Activated CD8-positive, alpha-beta memory T cell treated with anti-CD3 and anti-CD28 coated beads for 1 hour (primary cell): ENCODE measurements at places on chromosomes 1 and 21.

GRCh38 chr1:175894581-175894980, 151.2 kb upstream of the TNR start:
- no peak for DNase-seq

DNA sequence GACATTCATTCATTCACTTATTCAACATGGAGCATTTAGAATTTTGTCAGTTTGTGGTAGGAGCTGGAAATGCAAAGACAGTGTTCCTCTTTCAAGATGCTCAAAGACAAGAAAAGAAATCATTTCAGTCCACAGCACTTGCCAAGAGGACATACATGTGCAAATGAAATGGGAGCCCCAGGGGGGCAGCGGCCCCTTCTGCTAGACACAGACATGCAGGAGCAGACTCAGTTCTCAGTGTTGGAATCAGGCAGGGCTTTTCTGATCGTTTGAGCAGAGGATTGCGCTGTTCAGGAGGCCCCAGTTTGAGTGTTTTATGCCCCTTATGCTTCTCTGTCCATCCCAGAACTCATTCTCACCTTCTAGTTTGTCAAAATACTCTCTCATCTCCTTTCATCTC, 35.6 kb upstream of the VASH2 start:
- DNase-seq, result no peak

DNA sequence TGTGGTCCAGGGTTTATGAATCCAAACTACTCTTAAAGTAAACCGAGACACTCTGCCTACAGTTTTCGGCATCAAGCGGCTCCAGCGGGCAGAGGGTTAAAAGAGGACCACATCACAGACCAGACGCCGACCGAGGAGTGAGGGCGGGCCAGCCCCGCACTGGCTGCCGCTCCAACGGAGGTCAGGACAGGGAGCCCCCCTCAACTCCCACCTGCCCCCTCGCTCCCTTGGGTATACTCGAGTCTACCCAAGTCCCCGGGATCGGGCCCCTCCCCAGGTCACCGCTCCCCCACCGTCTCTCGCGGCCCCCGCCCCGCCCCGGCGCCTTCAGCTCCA, 312 bp downstream of the ARNT start:
- DNase-seq, result no peak

- DNase-seq, result no peak
These were observed 6.2 kb upstream of the ASPM start for GRCh38 chr1:197152662-197153061.

- no peak for DNase-seq
These were observed 439.6 kb downstream of the TTLL7 start for GRCh38 chr1:83559129-83559840.

- DNase-seq, result no peak
These were observed 1058.7 kb downstream of the NCAM2 start for GRCh38 chr21:22056904-22057303.

GRCh38 chr21:37446552-37446951, 80.0 kb downstream of the DYRK1A start:
- no peak for DNase-seq

- no peak for DNase-seq
These were observed 35.3 kb downstream of the HLX start for GRCh38 chr1:220914283-220915116.

DNA sequence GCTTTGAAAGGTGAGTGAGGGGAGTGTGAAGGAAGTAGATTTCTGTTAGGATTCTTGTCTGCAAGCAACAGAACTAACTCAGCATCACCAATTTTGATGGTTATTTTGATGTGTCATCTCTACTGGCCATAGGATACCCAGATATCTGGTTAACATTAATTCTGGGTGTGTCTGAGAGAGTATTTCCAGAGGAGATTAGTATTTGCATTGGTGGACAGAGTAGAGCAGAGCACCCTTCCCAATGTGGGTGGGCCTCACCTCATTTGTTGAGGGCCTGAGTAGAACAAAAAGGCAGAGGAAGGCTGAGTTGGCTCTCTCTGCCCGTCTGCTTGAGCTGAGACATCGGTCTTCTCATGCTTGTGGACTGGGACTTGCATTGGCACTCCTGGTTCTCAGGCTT, 121.8 kb upstream of the POU3F1 start:
- DNase-seq, result no peak

- DNase-seq, result no peak
These were observed 40.9 kb upstream of the ZP4 start for GRCh38 chr1:237931581-237931980.

GRCh38 chr1:209527372-209527771, 56.1 kb upstream of the CAMK1G start:
- no peak for DNase-seq

DNA sequence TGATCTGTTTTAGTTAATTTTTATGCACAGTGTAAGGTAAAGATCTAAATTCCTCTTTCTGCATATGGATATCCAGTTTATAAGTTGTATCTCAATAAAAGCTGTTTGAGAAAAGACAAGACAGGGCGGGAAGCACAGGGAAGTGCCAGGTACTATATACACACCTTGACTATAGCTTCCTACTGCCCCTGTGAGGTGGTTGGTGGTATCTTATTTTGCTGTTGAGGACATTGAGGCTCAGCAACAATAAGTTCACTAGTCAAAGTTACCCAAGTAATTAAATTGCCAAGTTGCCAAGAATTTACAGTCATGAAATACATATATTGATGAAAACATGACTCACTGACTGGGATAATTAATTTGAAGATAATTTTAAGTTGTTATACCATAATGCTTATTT, 109.1 kb downstream of the CD247 start:
- DNase-seq, result no peak

DNA sequence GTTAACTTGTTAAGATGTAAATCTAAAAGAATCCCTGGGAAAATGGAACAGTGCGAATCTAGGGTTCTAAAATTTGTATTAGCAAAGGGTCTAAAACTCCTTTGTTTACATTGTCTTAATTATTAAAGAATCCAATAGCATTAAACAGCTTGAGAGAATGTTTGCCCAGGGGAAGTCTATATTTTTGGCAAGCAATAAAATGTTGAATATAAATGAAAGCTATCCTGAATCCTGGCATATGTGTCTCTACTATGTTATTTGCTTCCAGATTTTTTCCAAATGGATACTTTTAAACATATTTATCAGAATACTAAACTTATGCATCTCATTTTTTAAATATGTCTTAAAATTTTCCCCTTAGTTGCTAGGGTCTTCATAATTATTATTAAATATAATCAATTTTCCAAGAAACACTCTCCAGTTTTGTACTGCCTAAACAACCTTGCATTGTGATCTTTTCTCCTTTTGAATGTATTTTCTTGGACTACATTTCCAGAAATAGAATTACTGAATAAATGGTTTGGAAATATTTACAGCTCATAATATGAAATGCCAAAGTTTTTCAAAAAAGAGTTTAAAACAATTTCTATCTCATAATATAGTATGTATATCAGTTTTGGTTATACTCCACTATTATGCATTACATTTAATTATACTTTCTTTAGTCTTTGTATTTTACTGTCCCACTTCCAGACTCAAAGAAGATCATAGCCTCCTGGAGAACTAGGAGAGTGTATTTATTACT, 304.8 kb downstream of the USP25 start:
- no peak for DNase-seq

- DNase-seq, result no peak
These were observed 128.4 kb upstream of the SOD1 start for GRCh38 chr21:31530897-31531705.

DNA sequence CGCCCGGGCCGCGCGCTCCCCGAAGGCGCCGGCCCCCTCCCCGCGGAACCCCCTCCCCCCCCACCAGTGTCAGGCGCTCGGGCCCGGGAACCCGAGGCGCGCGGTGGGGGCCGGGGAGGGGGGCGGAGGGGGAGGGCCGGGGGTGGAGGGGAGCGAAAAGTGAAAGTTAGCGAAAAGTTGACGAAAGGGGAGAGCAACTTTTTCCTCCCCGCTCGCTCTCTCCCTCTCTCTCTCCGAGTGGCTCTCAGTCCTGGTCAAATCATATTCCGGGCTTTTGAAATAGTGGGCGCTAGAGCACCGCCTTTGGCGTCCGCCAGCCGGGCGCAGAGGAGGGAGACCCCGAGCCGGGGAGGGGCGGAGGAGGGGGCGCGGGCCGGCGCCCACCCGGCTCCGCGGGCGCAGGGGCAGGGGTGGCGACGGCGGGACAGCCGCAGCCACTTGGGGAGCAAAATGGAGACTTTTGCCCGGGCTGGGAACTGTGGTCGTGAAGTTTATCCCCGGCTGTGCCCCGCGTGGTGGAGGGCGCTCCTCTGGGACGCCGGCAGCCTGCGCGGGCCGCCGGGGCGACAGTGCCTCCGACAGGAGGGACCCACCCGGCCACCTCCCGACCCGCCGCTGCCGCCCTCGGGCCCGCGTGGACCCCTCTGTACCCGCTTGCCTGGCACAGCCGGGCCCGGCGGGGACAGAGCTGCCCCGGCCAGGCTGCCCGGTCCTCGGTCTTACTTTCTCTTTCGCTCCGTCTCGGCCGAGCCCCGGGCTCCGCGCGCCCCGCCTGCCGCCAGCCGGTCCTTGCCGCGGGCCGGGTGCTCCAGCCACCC, 697 bp downstream of the PRDM16 start:
- DNase-seq, result no peak

DNA sequence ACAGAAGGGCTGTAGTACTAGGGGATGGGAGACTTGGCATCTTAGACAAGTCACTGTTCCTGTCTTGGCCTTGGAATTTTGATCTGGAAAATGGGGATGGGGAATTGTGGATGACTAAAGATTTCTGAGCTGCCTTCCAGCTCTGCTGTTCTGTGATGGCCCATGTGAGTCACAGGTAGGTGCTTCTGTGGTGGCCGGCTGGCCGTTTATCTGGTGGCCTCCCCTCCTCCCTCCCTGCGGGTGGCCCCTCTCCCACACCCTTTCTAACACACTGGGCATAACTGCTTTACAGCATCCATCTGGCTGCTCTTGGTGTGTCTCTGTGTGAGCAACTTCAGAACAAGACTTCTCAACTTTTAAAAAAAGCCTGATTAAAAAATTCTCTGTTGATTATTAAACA, 35.9 kb downstream of the KCNA2 start:
- DNase-seq, result no peak

GRCh38 chr1:34332996-34333395, 156.3 kb downstream of the C1orf94 start:
- no peak for DNase-seq

GRCh38 chr21:42630626-42631025, 22.8 kb upstream of the PDE9A start:
- DNase-seq, result no peak

- DNase-seq, result no peak
These were observed 19.7 kb downstream of the GNAI3 start for GRCh38 chr1:109567877-109568672.

GRCh38 chr1:1177452-1178206, 3.9 kb downstream of the TTLL10 start:
- no peak for DNase-seq

- DNase-seq, result no peak
These were observed 584 bp upstream of the C1orf141 start for GRCh38 chr1:67135354-67135753.

DNA sequence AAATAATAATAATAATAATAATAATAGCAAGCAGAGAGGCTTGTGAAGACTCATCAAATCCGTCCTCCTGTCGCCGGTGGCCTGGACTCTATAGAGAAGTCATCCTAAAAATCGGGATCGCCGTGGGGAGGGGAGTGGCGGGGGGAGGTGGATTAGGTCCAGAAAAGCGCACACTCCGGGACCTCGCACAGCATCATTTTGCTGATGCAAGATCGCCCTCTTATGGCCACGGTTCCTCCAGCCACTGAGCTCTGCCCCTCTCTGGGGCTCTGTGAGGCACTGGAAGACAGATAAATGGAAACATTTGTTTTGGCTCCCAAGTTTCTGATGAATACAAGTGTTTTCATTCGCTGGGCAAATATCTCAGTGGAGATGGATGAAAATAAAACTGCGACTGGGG, 612.0 kb downstream of the MATN1 start:
- DNase-seq, result no peak

DNA sequence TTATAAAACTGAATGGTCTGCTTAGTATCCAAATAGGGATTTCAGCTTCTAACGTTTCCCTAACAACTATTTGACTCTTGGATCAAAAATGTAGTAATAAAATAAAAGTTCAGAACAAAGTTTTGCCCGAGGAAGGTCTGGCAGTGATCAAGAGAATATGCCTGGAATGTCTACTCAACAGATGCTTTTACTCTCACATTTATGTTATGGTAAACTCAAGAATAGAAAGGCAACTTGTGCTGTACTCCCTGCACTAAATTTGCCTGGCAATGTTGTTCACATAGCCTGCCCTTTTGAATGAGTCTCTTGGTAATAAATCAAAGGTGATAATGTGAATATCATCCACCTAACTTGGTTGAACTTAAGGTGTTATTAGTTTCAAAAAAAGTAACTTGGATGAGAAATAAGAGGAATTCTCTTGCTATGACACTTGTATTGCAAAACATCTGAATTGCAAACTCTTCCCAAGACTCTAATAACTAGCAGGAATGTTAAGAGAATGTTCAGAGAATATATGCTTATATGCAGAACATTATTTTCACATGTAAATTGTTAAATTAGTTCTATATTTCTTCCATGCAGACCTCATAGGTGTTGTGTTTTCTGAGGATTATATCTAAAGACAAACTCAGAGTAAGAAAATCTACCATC, 215.8 kb downstream of the COL24A1 start:
- no peak for DNase-seq

DNA sequence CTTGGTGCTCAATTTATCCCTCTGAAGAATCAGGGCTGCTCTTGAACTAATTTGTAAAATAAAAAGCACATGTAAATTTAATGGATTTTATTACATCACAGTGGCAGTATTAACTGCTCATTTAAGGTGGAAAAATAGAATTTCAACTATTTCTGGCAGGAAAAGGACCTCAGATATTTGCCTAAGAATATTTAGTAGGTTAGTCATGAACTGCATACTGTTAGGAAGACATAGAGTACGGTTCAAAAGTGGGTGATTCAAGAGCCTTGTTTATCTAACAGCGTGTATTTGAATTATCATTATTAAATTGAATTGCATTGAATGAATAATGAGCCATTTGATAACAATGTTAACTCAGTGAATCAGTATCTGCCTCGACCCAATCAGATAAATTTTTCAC, 248.8 kb upstream of the PBX1 start:
- no peak for DNase-seq

GRCh38 chr1:183575606-183576005, 14.7 kb downstream of the NCF2 start:
- DNase-seq, result no peak

DNA sequence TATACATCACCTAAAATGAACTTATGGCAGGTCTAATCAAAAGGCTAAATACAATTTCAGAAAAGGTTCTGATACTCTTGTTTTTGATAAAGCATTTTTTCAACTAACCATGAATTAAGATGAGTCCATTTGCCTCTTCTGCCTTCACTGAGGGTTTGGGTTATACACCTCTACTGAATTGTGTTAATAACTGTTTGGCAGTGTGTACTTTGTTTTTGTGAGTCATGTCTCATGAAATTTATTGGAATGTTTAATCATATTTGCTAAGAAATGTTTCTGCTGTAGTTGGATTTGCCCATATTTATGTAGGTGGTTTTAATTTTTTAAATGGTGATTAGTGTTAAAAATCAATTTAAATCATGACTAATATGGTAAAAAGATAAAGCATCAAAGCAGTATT, 190.5 kb downstream of the HS2ST1 start:
- DNase-seq, result no peak

GRCh38 chr21:34846601-34847112, 177.9 kb downstream of the CLIC6 start:
- DNase-seq, result no peak
